NCI-H1048 (cell line): ENCODE measurements at places on chromosomes 3 and 15.

- DNase-seq, result no peak
Measured at GRCh38 chr15:76972389-76973361, 22.3 kb upstream of the PSTPIP1 start.

DNA sequence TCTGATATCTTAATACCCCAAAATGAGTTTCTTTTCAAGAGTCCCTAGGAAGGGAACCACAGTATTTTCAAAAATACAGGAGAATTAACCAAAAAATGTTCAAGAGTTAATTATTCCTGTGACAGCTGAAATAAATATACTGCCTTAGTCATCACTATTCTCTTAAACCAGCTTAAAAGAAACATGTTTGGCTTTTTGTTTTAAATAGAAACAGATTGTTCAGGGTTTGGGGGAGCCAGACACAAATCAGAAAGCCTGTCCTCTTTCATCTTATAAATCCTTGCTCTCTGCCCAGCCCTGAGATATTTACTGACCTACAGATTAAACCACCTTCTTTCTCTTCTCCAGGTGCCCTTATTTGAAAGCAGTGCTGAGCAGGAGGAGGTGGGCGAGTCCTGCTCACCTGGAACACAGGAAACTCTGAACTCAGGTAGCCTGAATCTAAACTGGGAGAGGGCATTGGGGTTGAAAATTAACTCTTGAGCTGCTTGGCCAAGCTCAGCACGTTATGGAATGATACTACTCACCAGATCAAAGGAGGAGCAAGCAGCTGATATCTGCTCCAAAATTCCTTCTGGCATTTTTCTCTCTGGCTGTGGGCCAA, 84.1 kb upstream of the SPRED1 start:
- DNase-seq, result no peak

- DNase-seq, result no peak
Measured at GRCh38 chr3:38164643-38164951, 740 bp upstream of the OXSR1 start.

- DNase-seq, result no peak
Measured at GRCh38 chr3:42224658-42225421, 41.1 kb downstream of the CCK start.

- no peak for DNase-seq
Measured at GRCh38 chr15:47434596-47434995, 282.7 kb upstream of the SEMA6D start.
